ENCODE measurements at places on chromosomes 7 and 10. TPM values are rescaled to one million over a fixed set of nuclear protein-coding genes. Genes with fewer than 3 reads are reported as not detected.

DNA sequence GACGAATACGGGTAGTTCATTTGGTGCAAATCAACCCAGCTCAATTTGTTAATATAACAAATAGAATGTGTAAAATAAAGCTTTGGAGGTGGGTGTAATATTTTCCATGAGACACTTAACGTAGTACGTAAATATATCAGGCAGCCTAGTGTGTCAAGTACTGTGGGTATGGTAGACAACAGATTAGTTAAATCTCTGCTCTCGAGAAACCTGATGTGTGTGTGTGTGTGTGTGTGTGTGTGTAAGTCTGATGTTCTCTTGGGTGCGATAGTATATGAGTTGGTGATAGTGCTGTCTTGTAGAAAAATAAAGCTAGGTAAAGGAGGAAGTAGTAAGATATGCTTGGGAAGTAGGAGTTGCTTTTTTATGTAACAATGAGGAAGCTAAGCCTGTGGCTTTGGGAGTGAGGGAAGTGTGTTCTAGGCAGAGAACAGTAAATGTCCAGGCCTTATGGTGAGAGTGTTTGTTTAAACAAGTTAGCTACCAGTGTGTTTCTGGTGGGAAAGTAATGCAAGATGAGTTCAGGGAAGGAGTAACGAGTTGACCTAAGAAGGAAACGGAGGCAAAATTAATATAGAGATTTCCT lies 26.1 kb downstream of the WAC start:
- no peak for DNase-seq

- no peak for DNase-seq
These were observed 13.0 kb upstream of the SP4 start for GRCh38 chr7:21414795-21415393.

DNA sequence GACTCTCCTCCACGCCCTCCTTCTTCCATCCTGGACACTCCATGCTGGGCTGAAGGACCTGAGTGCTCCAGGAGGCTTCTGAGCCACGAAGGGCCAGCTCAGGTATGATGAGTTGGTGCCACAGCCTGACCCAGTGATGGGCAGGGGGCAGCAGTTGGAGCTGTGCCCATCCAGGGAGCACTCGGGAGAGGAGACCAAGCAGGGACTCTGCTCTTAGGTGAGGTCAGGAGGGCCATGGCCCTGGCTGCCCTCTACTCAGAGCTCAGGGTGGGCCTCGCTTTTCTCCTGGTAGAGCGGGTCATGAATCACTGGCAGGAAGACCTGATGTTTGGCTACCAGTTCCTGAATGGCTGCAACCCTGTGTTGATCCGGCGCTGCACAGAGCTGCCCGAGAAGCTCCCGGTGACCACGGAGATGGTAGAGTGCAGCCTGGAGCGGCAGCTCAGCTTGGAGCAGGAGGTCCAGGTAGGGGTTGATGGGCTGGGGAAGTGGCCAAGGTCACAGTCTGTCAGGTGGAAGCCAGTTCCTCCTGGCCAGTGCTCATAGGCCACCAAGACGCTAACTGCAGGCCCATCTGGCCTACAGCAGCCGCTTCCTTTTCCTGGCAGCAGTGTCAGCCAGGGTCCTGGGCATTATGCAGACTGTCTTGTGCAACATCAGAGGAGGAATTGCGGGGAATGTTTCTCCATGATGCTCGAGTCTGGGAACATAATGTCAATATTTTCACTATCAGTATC lies 50.8 kb downstream of the ALOX5 start:
- DNase-seq = no peak

The NOLC1 gene
- total RNA-seq = 134 TPM

GRCh38 chr7:964401-965231 lies 10.1 kb upstream of the ADAP1 start:
- peak; percentile 59 for DNase-seq

DNA sequence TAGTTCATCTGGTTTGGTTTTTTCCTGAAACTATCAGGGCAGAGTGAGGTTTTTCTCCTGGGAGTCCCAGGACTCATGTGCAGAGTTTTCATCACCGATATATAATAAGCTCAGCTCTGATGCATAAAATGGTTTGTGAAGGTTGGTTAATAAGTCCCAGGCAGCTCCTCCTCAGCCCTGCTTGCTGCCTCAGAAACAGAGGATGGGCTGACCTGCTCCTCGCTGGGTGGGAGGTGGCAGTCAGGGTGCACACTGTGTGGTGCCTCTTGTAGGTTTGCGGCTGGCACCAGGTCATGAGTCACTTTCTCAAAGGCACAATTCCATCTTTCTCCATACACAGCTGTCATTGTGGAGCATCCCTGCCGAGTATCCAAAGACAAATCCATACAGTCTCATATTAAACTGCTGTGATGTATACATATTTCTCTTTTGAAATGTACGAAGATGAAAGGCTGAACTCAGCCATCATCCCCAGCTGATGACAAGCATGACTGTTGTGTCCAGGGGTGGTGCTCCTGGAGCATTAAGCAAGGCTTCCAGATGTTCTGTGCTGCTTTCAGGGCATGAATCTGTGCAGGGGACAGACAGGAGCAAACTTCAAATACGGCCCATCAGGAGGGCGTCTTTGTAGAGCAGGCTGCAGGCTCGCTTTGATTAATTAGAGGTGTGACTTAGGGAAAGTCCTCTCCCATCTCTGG lies 125.7 kb upstream of the NPS start:
- no peak for DNase-seq

DNA sequence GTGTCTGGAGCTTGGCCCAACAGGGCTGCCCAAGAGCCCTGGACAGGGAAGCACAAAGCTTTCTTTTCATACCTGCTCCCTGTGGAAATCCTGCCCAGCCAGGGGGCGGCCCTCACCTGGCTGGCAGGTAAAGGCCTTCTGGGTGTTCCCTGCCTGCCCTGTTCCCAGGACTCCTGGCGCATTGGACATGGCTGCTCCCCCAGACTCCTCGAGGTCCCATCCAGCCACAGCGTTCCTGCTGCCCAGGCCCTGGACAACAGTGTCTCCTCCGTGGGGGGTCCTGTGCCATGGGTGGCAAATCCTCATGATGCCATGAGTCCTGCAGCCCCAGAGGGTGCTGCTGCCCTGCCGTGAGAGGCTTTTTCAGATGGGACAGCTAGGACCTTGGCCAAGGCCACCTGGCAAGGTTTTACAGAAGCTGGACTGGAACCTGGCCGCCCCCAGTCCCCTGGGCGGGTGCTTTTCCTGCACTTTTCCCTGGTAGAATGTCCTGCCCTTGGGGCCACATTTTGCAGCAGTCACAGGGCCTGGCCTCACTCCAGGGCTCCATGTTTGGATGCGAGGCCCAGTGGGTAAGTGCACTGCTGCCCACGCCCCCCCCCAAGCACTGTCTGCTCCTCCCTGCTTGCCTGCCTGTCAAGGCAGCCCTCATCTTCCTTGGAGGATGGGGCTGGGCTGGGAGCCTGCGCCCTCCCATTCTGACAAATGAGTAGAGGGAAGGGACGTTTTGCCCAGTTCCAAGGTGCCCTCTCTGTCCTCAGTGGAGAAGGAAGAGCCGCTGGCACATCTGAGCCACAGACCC lies 60.7 kb downstream of the LHPP start:
- no peak for DNase-seq

GRCh38 chr10:59648711-59649201 lies 60.9 kb downstream of the SLC16A9 start:
- no peak for DNase-seq

The NKX2-3 gene
- not detected for total RNA-seq

DNA sequence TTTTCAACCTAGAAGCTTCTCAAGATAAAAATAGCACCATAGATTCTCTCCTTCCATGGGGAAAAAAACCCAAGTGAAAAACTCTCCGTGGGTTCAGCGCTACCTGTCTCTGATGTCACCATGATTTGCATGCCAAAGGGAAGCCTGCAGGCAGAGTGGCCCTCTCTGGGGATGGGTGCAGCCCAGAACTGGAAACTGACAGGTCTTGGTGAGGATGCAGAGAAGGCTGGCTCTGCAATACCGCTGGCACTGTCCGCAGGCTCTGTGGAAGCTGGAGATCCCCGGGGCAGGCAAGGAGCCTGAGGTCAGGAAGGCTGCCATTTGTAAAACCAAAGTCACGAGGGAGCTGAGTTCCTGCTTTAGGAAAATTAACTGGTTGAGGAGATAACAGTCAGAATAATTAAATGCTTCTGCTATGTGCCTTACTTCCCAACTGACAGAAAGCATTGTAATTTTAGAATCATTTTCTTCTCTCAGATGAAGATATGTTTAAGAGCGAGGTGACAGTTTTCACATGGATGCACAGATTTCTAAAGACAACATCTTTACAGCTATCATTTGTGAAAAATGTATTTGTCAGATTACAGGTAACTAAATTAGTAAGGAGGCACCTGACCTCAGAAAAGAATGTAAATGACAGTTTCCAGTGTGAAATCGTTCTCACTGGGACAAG lies 731.5 kb upstream of the FZD8 start:
- no peak for DNase-seq

The RARRES2 gene
- not detected for total RNA-seq

- no peak for DNase-seq
These were observed 205.2 kb downstream of the GRM8 start for GRCh38 chr7:127047521-127047920.

DNA sequence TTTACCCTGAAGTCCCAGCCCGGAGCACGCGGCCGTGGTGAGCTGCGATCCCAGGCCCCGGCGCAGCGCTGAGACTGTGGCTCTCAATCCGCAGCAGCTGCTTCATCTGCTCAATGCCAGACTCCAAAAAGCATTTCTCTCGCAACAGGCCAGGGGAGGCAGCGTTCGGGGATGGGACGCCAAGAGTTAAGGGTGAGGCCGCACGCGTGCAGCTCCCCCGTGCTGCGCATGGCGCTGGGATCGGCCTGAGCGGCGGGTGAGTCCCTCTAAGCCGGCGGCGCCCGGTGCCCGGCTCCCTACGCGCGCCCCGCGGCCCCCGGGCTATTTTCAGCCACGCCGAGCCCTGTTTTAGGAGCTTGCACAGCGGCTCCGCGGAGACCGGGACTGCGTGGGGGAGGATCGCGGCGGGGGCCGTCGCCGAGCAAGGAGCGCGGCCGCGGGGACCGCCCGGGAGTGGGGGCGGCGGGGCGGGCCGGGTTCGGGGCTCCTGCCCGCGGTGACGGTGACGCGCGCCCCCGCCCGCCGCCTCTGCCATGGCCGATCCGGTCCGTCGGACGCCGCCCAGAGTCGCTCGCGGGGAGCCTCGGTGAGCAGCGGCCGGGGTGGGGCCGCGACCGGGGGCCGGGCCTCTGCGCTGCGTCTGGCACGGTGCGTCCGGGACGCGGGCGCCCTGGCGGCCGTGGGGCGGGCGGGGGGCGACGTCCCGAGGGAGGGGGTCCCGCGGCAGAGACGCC lies 29.4 kb upstream of the JAKMIP3 start:
- DNase-seq = peak; percentile 24

DNA sequence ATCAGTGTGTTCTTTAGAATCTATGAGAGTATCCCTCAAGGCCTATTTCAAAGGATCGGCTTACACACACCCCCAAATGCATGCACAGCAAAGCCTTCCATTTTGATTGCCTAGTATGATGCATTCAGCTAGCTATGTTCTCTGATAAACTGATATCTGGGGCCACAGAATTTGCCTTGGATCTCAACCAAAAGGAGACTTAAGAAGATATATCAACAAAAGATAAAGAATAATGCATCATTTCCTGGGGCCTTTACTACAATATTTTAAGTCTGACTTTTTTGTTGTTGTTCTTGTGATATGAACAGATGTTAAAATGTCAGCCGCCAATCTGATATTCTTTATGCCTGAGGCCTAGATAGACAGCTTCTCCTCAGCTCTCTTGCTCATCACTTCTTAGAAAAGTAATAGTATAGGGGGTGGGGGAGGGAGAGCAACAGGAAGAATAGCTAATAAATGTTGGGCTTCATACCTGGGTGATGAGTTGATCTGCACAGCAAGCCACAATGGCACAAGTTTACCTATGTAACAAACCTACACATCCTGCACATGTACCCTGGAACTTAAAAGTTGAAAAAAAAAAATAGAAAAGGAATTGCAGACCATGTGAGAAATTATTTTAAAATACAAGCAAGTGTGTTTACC lies 792.9 kb upstream of the GHITM start:
- no peak for DNase-seq

DNA sequence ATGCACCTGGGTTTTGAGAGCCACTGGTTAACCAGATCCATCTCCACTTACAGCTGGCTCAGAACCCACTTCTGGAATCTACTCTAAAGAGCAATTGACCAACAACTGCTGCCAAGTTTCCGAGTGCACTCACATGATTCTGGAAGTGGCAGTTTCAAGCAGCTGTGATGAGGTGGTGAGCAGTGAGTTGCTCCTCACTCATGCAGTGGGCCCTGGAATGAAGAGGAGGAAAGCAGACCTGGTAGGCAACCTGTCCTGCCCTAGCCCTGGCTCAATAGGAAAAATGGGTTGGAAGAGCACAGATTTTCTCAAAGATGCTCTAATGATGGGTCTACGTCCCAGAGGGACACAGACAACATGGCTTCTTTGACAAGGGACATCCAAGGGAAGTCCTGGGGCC lies 70.7 kb upstream of the NPY start:
- DNase-seq = no peak

The ZCCHC24 gene
- total RNA-seq = 17.8 TPM

GRCh38 chr7:98054585-98054984 lies 52.1 kb upstream of the LMTK2 start:
- DNase-seq = no peak

Measured in MG63 (cell line).